ENCODE measurements at places on chromosomes 6 and 20. TPM values are rescaled to one million over a fixed set of nuclear protein-coding genes. Genes with fewer than 3 reads are reported as not detected.

Gene TREM2
- polyA plus RNA-seq: not detected

Gene CRYBG1
- 4.1 TPM for polyA plus RNA-seq

Gene BFSP1
- polyA plus RNA-seq: 2.5 TPM

Gene MOG
- not detected for polyA plus RNA-seq

Gene CCDC170
- polyA plus RNA-seq: 0.13 TPM

Gene EFHC1
- 18.5 TPM for polyA plus RNA-seq

Gene POU5F1
- 0.94 TPM for polyA plus RNA-seq

Gene SLC13A3
- 0.37 TPM for polyA plus RNA-seq

Gene PAK5
- polyA plus RNA-seq: not detected

Gene TMEM244
- not detected for polyA plus RNA-seq

Gene PPP1R14C
- polyA plus RNA-seq: not detected

Gene GDAP1L1
- not detected for polyA plus RNA-seq

GRCh38 chr6:116948533-116949304, 71.7 kb downstream of the RFX6 start:
- no peak for DNase-seq

- no peak for DNase-seq
Observed at GRCh38 chr6:169092375-169092774, 161.3 kb downstream of the THBS2 start.

DNA sequence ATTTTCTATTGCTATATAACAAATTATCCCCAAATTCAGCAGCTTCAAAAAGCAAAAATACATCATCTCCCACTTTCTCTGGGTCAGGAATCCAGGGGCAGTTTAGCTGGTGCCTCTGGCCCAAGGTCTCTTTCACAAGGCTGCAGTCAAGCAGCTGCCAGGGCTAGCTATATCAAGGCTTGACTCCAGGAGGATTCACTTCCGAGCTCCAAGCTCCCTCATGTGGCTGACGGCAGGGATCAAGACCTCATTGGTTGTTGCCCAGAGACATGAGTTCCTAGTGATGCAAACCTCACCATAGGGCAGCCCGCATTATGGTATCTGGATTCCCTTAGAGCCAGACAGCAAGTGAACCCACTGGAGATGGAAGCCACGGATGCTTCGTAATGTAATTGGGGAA, 1.3 kb upstream of the VNN1 start:
- DNase-seq: peak; percentile 32

- no peak for DNase-seq
Observed at GRCh38 chr20:57660181-57660921, 40.1 kb upstream of the ZBP1 start.

GRCh38 chr6:42564506-42564825, 637 bp downstream of the UBR2 start:
- peak; percentile 72 for DNase-seq

GRCh38 chr6:112049026-112049799, 4.7 kb upstream of the CCN6 start:
- no peak for DNase-seq

- DNase-seq: no peak
Observed at GRCh38 chr6:46217671-46218131, 46.9 kb upstream of the ENPP5 start.

GRCh38 chr6:78917788-78918187, 50.4 kb downstream of the IRAK1BP1 start:
- DNase-seq: no peak

DNA sequence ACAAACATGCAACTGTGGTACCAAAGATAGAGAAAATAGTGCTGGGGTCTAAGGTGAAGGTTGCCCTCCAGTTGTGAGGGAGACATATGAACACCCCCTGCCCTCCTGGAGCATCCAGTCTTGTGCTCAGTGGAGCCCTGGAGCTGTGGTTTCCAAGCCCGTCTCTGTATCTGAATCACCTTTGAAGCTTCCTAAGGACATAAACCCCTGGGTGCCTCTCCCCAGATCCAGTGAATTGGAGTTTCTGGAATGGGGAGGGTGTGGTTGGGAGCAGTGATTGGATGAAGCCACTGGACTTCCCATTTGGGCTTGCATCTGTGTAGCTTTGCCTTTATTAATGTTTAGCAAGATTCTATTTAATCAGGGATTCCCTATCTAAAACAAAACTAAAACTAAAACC, 22.4 kb upstream of the E2F3 start:
- DNase-seq: no peak

DNA sequence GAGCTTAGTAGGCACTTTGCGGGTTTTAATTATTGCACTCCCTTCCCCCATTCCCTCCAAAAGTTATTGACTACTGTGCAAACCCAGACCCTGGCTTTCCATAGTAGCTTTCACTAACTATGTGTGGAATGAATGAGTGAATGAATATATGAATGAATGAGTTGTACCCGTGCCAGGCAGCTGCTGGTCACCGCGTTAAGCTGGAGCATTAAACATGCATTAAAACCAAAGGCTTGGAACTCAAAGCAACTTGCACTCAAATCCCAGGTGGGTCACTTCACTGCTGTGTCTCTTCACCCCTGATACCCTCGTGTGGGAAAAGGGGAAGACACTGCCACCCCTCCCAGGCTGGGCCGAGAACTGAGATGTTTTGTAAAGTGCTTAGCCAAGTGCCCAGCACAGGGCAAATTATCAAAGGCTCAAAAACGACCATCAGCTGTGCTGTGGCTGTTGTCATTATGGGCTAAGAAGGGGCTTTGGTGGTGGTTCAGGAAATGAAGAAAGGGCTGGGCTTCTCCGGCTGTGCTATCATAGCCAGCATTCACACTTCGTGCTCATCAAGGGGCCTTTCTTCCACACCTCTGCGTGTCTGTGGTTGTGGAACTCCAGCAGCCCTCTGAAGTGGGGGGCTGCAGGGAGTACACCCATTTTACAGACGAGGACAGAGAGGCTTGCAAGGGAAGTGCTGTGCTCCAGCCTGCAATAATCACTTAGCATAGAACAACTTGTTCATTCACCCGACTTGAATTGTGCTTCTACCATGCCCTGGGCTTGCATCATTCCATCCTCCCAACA, 60.2 kb upstream of the STX16 start:
- no peak for DNase-seq

DNA sequence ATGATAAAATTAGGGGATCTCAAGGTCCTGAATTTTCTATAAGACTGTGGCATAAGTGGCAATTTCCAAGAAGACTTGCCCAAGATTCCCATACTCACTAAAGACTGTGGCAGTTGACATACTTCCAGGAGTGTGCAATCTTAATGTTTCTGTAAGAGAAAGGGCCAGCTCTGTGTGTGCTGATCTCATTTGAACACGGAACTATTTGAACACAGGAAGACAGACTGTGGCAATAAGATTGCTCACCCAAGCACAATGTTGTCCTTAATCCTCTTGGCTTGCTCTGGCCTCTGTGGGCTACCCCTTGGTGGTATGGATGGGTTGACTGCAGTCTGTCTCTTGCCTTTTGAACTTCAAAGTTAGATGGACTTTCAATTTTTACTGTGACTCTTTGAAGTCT, 151.4 kb downstream of the PHF3 start:
- no peak for DNase-seq

- no peak for DNase-seq
Observed at GRCh38 chr6:29447670-29448069, 8.6 kb downstream of the OR10C1 start.

- no peak for DNase-seq
Observed at GRCh38 chr6:129637340-129638054, 72.5 kb downstream of the ARHGAP18 start.

DNA sequence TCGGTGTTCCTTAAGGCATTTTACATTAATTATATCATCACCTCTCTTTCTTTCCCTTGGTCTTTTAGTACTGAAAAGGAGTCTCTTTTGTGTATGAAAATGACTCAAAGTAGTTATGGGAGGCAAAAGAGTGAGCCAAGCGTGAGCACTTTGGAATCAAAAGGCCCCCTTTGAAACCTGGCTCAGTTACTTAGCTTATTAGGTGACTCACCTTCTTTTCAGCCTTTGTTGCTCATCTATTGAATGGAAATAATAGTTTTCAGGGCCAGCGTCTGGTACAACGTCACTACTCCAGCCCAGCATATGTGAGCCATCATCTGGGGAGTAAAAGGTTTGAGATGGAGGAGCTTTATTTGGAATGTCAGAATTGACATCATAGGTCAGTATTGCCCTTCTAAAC, 147.4 kb upstream of the SCGN start:
- DNase-seq: no peak

DNA sequence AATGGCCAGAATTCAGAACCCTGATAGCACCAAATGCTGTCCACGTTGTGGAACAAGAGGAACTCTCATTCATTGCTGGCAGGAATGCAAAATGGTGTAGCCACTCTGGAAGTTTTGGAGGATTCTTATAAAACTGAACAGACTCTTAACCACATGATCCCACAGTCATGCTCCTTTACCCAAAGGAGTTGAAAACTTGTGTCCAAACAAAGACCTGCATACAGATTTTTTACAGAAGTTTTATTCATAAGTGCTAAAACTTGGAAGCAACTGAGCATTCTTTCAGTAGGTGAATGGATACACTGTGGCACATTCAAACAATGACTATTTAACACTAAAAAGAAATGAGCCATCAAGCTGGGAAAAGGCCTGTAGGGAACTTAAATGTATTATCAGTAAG, 32.5 kb downstream of the PREP start:
- DNase-seq: no peak

DNA sequence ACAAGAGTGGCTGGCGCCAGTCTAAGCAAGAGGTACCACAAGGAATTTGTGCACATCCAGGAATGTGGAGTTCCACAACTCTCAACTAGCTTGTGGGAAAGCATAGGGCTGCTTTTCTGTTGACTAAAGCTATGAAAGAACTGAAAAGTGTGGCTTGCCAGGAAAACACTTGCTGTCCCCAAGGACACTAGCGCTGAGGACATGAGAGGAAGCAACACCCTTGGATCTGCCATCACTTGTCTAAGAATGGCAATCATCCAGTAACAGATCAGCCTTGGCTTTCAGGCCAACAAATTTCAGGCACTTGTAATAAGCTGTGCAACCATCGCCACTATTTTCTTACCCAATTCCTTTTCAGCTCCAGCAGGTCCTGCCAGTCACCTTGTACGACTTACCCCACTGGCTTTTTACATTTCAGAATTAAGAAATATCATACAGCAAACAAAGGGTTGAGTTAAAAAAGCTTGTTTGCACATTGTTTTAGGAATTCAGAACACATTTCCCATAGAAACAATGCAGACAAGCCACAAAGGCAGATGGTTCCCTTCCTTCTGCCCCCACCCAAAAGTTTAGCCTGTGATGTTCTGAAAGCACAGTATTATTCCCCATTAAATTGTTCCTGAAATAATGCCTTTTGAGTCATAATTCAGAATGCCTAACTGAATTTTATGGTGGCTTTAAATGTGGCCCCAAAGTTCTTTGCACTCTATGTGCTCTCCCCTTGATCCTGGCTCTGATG, 57.9 kb upstream of the SSTR4 start:
- no peak for DNase-seq

DNA sequence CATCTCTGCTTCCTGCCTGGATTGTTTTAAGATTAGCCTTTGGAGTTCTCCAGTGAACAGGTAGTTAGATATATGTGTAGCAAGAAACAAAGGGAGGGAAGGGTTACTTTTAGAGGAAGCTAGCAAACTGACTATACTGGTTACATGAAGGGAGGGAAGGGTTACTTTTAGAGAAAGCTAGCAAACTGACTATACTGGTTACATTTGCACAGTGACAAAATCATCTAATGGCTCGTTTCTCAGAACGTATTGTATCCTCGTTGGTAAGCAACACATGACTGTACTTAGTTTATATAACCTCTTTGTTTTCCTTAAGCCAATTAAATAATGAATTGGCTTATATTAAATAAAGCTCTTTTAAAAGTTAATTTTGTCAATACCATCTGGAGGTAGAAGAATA, 540.9 kb downstream of the EPM2A start:
- DNase-seq: no peak

DNA sequence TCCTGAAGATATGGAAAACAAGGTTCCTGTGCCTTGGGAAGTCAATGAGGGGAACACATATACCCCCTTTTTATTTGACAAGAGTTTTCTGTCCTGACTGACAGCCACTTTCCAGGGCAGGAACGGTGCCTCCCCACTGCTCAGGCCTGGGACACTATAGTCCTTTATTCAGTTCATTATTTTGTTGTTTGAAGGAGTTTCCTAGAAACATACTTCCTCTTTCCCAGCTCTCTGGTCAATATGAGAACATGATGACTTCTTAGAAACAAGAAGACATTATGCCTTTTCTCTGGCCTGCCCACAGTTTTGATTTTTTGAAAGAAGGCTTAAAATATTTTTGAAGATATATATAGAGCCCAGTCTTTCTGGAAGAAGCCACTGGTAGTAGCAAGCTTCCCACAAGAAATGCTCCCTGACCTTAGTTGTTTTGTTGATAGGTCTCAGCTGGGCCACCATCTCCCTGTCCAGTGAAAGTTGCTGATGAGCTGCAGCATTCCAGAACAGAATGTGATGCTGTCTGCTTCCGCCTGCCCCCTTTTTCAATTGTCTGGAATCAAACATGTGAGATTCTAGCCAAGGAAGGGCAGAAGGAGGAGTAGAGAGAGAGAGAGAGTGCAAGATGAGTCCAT, 350.0 kb upstream of the PRND start:
- no peak for DNase-seq

GRCh38 chr6:53691252-53691651, 25.7 kb upstream of the KLHL31 start:
- DNase-seq: no peak

- peak; percentile 13 for DNase-seq
Observed at GRCh38 chr20:62587757-62588402, 54.4 kb upstream of the SLCO4A1 start.

GRCh38 chr6:100469101-100469859, 4.6 kb upstream of the SIM1 start:
- DNase-seq: no peak

DNA sequence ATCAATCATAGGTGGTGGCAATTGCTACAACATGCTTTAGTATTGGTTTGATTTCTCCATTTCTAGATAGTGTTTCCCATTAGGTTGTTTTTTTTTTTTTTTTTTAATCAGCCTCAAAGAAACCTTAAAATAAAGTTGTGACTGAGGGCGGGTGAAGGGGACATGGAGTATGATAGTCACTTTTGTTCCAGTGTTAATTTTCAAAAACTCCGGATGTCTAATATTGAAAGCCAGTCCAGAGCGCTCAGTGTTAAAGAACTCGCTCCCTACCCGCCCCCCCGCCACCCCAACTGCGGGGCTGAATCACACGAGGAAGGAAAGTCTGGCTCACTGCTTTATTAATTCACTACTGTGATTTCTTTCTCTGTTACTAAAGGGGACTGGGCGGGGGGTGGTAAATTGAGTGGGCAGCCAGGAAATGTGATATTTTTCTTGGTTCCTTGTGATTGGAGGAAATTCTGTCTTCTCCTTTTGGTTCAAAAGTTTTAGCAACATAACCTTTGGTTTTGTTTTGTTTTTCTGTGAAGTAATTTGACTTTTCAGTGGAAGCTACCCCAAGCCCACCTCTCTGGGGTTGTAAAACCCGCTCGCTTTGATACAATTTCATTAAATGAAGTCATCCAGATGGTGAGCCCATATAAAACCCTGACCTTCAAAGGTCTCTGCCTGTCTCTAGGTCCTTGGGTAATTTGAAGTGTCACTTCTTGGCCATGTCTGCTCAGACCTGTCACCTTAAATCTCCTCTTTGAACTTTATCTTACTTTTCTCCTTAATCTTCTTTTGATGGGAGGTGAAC, 38.0 kb downstream of the TNFAIP3 start:
- peak; percentile 84 for DNase-seq

All from endothelial cell of umbilical vein (primary cell).